ENCODE measurements at places on chromosomes 7 and 10. TPM values are rescaled to one million over a fixed set of nuclear protein-coding genes. Genes with fewer than 3 reads are reported as not detected.

Gene HTR5A
- total RNA-seq, result not detected

DNA sequence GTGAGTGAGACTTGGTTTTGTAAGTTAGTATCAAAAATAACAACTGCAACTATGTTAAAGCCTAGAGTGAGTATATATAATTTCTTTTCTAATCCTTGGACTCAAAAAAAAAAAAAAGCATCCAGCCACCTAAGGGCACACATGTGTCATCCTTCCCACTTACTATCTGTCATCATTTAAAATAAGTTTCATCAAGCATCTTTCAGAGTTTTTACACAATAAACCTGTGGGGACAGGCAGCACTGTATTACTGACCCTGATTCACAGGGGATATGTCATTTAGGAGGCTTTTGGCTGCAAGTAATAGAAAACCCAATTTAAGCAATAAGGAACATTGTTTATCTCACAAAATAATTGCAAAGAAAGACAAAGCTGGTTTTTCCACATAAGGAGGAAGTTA lies 32.3 kb upstream of the OSBPL3 start:
- no peak for DNase-seq

- DNase-seq, result peak; percentile 54
Observed at GRCh38 chr7:54179321-54180029, 362.7 kb upstream of the VSTM2A start.

Gene NUPR2
- not detected for total RNA-seq

DNA sequence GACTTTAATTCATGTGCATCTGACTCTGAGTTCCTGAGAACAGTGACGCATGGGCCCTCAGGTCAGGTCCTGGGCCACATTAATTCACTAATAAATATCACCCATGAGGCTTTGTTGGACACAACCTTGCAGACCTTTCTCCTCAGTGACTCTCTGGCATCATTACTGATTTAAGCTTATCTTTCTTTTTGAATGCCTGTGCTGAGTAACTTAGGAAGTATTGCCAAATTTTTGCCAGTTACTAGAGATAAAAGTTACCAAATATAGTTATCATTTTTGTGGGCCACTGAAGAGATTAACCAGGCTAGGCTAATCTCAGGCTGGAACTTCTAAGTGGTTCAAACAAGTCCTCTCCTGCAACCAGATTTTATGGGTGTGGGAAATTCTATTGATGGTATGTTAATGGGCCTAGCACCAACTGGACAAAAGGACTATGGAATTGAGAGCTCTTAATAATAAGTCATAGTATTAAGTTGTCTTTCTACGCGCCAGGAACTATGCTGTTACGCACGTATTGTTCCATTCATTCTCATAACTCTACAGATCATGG lies 28.8 kb upstream of the PRTFDC1 start:
- DNase-seq, result no peak

DNA sequence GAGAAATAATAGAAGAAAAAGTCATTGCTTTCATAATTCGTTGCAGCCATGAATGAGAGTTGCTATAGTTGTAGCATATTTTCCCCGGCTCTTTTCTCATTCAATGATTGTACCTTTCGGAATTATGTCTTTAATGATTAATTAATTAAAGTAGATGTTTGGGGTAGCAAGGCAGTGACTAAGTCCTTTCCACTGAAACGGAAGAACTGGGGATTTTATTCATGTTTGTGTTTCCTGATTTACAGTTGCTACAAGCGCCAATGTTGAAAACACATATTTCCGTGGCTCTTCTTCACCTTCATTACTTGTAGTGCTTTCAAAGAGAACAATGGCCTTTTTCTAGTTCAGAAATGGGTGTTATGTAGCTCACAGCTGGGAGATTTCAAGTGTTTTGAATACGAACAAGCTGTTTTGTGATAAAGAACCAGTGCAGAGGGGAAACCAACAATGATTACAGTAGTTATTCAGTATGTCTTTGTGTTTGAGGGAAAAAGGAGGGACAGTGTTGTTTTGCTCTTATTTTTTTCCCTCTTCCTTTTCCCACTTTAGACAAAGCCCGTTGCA lies 153.5 kb downstream of the NSUN6 start:
- DNase-seq, result no peak

Gene GBX1
- not detected for total RNA-seq
